Peyer's patch (tissue), 4 donors: ENCODE measurements at places on chromosomes 6 and 20.

DNA sequence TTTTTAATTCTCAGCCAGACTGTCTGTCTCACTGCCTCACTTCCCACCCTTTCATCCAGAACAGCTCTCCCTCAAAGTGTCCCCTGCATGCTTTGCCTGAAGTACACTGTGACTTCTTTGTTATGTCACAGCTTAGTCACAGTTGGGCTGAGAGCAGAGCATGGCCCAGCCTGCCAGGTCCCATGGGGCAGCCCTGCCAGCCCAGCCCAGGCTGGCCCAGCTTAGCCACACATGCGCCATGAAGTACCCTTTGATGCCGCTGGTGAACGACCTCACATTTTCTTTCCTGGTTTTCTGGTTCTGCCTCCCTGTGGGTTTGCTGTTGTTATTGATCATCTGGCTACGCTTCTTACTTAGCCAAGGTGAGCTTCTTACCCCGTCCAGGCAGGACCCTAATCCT, at the start of gene ADIG:
TSS of gene ADIG (plus strand) at position 185 of the 400 bp plus-strand sequence. CDS start at position 239, 54 bp downstream.
- DNase-seq = no peak

DNA sequence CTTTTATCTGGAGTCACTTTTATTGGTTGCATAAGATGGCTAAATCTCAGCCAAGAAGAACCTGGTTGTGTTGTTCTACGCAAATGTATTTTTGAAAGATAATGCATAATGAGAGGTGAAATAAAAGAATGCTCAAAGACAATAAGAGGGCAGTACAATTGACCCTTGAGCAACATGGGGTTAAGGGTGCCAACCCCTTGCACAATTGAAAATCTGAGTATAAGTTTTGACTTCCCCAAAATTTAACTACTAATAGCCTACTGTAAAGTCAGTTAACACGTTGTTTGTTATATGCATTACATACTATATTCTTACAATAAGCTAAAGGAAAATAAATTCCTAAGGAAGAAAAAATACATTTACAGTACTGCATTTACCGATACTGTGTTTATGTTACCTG, 5.9 kb downstream of the RNF146 start:
- no peak for DNase-seq

- no peak for DNase-seq
Observed at GRCh38 chr20:36941401-36941835, 10.1 kb downstream of the SAMHD1 start.

GRCh38 chr6:69783108-69783507, 13.7 kb downstream of the LMBRD1 start:
- DNase-seq = no peak

- DNase-seq = no peak
Observed at GRCh38 chr6:76631622-76632021, 559.2 kb upstream of the IMPG1 start.
